Stimulated activated CD8-positive, alpha-beta memory T cell treated with anti-CD3 and anti-CD28 coated beads, Interleukin-15, amount 100 ng/mL, for 48 hours (primary cell): ENCODE measurements at places on chromosomes 11 and 22.

- DNase-seq, result no peak
Observed at GRCh38 chr11:27281740-27282590, 81.0 kb downstream of the CCDC34 start.

GRCh38 chr22:18096823-18097222 is 13.8 kb upstream of the TUBA8 start:
- peak; percentile 14 for DNase-seq

GRCh38 chr11:59173080-59173963 is 1.4 kb downstream of the DTX4 start:
- DNase-seq, result no peak

- DNase-seq, result no peak
Observed at GRCh38 chr11:104997288-104997687, 25.7 kb downstream of the CASP5 start.

- DNase-seq, result no peak
Observed at GRCh38 chr11:61290905-61291690, 4.0 kb downstream of the VWCE start.

DNA sequence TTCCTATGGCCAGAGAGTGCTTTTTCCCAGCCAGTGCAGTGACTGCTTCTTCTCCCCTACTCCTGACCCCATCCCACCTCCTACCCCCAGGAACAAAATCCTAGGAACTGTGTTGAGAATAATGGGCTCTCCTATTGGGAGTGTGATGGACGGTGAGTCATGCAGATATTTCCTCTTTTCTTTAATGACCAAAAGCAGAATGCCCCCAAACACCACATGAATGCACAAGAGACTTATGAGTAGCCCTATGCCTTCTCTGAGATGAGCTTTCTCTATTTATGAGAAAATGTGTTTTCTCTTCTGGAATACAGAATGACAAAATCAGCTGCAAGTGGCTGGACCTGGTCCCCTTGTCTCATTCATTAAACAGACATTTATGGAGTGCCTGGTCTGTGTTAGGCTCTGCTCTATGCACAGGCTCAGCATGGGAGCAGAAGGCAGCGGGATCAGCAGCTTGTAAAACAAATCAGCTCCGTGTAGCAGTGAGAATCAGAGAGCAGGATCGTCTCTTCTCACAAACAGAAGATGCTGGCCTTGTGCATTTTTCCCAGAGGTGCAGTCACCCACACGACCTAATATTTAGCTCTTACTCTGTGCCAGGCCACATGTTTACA is 47.5 kb upstream of the GALNT18 start:
- DNase-seq, result no peak
